Activated CD8-positive, alpha-beta memory T cell treated with anti-CD3 and anti-CD28 coated beads for 24 hours (primary cell): ENCODE measurements at places on chromosomes 2 and 18.

- DNase-seq = peak; percentile 60
Observed at GRCh38 chr2:86039963-86040655, 65.6 kb downstream of the POLR1A start.

GRCh38 chr2:205665791-205666190 is 16.5 kb upstream of the NRP2 start:
- no peak for DNase-seq

- DNase-seq = no peak
Observed at GRCh38 chr18:71899183-71899582, 645.0 kb downstream of the CBLN2 start.

- no peak for DNase-seq
Observed at GRCh38 chr2:58890865-58891525, 649.9 kb upstream of the FANCL start.

DNA sequence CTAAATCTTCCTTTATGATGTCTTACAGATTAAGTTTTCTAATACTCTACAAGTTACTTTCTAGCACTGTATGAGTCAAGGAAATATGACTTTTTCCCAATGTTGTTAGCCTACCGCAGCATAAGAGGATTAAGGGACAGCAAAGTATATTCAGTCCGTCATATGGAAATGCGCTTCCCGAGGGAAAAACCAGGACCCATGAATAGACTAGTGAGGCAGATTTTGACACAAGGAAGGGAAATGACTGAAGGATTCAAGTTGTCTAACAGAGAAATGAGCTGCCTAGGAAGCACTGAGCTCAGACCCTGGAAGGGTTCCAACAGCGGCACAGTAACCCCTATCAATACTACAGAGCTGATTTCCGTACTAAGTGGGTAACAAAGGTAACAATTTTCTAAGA is 12.0 kb downstream of the SEPTIN10 start:
- DNase-seq = no peak

DNA sequence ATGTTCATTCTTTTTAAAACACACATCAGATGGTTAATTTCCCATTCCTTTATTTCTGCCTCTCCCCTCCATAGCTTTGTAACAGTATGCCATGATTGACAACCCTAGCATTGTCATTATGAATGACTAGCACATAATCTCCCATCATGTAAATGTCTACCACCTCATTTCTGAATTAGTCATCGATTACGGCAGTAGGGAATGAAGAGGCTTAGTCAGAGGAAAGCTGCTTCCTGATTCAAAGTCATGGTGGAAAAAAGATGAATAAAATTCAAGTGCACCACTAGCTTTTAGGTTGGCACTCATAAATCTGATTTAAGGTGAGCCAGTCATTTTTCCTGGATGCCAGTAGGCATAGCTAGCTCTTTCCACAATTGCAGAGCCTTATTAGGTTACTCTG is 19.1 kb upstream of the ACMSD start:
- no peak for DNase-seq

DNA sequence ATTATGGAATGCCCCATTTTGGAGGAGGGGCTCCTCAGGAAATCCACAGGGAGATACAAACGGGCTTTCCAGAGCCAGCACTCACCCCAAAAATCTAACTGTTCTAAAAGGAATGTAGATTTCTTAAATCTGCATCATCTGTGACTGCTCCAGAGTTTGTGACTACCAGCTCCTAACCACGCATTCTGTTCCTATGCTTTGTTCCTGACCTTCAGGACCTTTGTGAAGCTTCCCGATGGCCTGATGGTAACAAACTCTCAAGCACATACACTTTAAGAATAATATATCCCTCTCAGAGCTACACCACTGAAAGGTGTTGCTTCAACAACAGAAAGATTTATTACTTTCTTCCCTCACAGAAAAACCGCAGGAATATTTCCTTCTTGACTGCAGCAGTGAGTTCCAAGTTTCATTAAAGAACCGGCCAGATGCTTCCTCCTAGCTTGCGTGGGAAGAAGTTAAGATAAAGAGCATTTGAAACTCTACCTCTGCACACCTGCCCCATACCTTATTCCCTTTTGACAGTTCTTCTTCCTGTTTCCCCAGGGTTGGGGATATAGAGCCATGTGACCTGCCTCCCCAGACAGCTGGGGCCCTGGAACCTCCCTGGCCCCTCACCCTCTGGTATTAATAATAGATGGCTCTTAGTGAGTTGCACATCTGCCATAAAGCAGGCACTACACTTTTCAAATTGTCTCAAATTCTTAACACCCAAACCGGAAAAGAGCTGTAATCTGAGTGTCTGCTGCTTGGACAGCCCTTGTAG is 40.2 kb upstream of the EML4 start:
- peak; percentile 54 for DNase-seq

DNA sequence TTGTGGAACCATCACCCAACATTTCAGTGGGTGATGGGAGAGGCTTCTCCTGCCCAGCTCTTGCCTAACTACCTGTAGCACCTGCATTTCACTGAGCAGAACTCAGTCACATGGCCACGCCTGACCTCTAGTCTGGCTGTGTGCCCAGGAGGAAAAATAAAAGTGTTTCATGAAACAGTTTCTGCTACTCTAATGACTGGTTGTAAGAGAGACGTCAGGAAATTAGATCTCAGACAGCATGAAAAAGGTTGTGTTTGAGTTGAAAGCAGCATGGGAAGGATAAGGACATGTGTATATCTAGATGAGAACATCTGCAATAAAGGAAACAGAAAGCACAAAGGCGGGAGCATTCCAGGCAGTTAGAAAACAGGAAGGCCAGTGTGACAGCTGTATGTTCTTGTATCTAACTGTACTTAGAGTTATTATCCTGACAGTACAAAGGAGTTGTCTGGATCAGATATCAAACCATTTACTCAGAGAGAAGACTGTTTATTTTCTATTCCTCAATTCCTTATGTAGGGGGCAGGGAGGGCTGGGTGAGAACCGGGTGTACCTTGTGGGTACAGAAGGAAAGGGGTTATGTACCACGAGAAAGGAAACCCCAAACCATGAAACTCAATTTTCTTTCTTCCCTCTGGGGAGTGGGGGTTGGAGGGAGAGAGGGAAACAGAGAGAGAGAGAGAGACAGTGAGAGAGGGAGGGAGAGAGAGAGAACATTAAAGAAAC is 307.4 kb upstream of the VWC2L start:
- DNase-seq = no peak

DNA sequence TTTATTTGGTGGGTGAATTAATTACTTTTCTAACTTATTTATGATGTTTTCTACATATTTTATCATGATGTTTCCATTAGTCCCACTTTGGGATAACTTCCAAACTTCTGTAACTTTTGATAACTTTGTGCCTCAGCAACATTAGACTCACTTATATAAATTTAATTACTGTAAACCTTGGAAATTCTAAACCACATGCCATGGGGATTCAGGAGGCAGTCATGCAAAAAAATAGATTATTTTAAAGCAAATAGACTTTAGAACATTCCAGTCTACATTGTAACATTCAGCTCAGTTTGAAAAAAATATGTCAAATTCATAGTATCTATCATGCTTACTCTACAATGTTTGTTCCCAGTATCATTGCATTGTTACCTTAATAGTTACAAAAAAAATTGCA is 728.5 kb upstream of the NRXN1 start:
- no peak for DNase-seq

- peak; percentile 50 for DNase-seq
Observed at GRCh38 chr18:48813321-48813720, 137.4 kb downstream of the SMAD7 start.

DNA sequence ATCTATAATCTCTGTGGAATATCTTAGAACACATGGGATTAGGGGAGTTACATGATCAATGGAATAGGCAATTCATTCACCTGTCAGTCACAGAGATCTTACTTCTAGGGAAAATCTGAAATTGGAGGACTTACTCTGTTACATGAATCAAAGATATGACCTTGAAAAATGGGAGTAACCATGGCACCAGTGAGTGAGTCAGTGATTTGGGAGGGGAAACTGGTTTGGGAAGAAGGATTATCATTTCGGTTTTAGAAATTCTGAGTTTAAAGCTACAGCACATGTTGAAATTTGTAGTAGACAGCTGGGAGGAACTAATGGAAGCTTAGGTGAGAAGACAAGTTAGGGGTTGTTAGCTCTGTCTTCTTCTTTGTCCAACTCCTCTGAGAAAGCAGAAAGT is 153.7 kb downstream of the CAMKMT start:
- DNase-seq = no peak

DNA sequence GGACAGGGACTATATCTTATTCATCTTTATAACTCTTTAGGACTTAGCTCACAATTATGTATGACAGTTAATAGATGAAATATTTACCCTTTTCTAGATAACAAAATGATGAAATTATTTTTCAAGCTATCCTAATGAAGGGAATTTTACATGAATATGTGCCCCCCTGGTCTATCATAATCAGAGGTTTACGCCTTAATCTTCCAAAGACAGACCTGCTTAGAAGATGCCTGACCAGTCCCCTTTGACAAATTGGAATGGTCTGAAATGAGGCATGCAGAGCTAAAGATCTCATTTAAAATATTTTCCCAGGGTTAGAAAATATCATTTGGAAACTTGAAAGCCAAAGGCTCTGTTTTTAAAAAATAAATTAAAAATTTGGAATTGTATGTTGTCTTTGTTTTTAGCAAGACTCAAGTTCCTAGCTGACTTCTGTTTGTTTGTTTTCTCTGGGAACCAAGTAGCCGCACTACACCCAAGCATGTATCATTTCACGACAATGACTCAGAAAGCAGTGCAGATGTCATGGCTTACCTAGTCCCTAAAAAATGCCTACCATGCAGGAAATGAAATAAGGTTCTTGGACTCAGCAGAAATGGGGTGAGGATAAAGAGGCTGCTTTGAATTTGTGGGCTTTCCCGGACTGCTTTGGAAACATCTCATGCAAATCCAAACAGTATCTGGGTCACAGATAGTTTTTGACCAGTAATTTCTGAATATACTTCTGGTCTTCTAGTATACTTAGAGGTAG is 162.1 kb downstream of the ZEB2 start:
- no peak for DNase-seq

GRCh38 chr2:177180269-177181000 is 32.2 kb upstream of the HNRNPA3 start:
- DNase-seq = no peak

DNA sequence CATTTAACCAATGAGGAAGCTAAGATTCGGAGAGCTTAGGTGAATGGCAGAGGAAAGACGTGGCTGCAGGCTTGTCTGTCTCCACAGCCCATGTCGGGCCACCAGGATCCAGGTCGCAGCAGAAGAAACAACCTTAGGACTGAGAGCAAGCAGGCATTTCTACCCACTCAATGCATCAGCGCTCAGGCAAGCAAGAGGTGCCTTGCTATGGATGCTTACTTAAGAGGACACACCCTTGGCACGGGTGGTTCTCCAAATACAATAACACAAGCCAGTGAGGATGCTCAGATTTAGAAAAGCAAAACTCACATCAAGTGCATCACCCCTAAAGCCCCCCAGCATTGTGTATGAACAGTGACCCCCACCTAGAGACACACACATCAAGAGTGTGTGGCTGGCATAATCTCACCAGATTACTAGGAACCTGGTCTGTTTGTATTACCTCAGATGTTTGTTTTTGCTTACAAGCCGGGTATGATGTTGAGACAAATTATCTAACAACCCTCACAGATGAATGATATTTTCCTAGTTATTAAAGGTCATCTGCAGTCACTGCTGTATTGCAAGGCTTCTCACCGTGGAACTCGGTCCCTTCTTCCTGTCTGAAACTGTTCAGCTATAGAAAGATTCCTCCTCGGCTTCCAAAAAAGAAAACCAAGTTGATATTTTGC is 34.2 kb upstream of the NPAS2 start:
- DNase-seq = no peak

GRCh38 chr2:154489266-154489858 is 209.1 kb upstream of the KCNJ3 start:
- no peak for DNase-seq

- no peak for DNase-seq
Observed at GRCh38 chr2:74089816-74090745, 57.6 kb downstream of the BOLA3 start.

DNA sequence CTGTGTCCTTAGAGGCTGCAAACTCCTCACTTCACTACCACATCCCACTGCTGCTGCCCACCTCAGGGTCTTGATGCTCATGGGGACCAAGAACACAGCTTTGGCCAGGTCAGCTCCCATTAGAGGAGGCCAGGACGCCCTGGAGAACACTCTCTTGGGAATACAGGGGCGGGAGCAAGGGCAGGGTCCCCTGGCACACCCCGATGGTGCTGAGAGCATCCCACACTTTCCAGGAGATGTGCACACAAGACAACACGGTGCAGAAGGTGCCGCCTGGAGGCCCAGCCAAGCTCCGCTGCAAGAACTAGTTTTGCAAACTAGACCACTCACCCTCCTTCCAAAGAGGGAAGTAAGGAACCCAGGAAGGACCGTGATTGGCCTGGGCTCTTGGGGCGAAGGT is 304.4 kb upstream of the SALL3 start:
- DNase-seq = no peak

DNA sequence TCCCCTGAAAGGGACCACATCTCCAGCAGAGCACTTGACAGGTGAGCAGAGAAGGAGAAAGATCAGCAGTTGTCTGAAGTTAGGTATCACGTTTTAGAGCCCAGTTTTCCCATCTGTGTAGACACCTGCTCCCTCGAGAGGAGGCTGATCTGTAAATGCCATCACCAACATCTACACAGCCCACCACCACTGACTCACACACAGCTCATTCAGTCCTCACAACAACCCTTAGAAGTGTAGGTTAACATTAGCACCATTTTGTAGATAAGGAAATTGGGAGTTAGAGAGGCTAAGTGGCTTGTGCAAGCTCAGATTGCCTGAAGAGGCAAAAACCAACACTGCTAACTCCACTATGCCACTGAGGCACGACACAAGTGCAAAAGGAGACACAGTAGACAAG is 37.2 kb upstream of the STAT1 start:
- DNase-seq = no peak

DNA sequence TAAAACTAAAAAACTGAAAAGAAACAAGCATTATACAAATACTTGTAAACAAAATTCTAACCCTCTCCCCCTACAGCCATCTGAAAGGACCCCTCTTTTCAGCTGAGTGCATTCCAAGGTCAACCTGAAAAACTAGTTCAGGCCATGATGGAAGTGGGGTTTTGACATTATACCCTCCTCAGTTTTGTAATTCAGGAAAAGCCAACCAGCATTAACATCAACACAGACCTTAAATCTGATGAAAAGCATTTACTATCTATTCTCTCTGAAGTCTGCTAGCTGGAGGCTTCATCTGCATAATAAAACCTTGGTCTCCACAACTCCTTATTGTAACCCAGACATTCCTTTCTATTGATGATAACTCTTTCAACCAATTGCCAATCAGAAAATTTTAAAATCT is 302.2 kb downstream of the CNTNAP5 start:
- DNase-seq = no peak

- no peak for DNase-seq
Observed at GRCh38 chr2:224816816-224817215, 100.7 kb upstream of the CCDC195 start.

- DNase-seq = no peak
Observed at GRCh38 chr2:234447189-234447588, 49.7 kb downstream of the ARL4C start.

DNA sequence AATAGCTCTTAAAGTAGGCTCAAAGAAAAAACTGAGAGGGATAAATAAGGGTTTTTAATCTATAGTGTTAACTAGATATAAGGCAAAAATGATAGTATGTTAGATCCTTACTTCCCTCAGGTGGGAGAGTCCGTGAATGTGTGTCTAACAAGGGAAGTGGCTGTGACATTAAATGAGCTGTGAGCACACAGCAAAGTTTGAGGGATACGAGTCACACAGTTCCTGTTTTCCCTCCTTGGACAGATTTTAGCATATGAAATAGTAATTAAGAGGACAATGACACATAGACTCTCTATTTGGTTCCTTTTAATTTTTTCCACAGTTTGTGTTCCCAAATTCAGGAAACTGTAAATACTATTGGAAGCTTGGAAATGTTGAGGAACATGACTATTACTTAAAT is 148.4 kb upstream of the CAVIN2 start:
- no peak for DNase-seq
